Stimulated activated CD8-positive, alpha-beta memory T cell treated with anti-CD3 and anti-CD28 coated beads, Interleukin-15, amount 100 ng/mL, for 4 hours (primary cell): ENCODE measurements at places on chromosomes 2 and 18.

DNA sequence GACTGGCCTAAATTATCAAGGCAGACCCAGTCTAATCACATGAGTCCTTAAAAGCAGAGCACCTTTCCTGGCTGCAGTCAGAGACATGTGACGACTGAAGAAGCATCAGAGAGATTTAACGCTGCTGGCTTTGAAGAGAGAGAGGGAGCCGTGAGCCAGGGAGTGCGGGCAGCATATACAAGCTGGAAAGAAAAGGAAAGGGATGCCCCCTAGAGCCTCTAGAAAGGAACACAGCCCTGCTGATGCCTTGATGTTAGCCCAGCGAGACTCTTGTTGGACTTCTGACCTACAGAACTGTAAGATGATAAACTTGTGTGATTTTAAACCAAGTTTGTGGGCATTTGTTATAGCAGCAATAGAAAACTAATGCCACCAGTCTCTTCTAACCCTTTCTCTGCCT, 58.1 kb downstream of the HEATR5B start:
- DNase-seq: no peak

DNA sequence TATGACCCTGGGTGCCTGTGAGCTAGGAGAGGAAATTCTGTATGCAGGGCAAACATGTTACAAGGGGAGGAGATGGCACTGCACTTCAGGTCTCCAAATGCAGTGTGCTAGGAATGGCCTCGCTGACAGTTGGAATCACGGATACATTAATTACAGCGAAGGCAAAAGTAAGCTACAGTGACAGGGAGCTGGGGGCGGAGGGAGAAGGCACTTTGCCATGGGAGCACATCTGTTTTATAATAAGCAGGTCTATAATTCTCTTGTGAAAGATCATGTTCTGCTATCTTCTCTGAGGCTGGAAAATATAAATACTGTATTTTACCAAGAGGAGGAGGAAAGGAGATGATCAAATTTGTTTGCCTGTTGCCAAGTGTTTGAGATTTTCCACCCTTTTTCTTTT, 56.3 kb upstream of the FZD5 start:
- DNase-seq: no peak

DNA sequence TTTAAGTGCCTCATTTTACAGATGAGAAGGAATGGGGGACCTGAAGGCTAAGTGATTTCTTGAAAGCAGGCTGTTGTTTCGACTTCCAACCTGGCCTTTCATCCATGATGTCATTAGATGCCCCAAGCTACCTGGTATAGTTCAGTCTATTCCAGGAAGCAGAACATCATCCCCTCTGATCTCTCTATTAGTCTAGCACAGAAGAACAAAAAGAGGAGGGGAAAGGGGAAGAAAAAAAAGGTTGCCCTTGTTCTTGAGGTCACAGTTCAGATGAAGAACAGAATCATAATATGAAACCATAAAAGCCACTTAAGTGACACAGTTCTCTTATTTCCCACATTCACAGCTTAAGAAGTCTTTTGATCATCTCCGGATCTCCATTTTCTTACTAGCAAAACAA, 386.2 kb upstream of the HNRNPA3 start:
- DNase-seq: no peak

- DNase-seq: no peak
Observed at GRCh38 chr18:39796393-39796792, 2158.6 kb upstream of the PIK3C3 start.

- DNase-seq: no peak
Observed at GRCh38 chr2:26018184-26019055, 15.5 kb upstream of the RAB10 start.

GRCh38 chr18:28109781-28110560, 67.0 kb downstream of the CDH2 start:
- no peak for DNase-seq

DNA sequence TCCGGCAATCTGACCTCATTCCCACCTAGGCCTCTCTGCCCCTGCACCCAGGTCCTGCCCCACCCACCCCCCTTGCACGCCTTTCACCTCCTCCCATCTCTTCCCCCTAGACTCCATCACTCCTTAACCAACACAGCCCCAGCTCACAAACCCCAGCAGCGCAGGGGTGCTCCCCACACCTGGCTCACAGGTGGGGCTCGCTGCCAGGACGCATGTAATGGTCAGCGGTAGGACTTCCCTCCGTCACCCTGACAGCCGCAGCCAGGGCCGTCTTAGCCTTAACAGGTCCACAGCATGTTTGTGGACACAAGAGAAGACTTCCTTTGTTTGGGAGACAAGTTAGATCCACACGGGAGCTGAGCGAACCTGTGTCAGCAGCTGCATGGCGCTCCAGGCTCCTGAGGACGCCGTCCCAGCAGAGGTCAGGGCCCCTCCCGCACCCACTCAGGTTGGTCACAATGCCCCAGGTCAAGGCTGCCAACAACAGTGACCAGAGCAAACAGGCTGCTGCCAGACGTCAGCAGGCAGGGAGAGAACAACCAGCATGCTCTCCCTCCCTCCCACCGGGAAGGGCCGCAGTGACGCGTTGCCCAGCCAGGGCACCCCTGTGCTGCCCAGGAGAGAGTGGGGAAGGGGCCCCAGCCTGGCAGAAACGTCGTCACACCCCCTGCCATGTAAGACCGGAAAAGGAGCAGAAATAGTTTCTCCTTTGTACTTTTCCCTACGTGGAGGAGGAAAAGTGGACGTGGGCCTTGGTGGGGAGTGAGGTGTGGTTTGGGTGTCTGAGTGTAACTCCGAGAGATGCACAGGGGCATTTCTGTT, 68.0 kb downstream of the PXDN start:
- DNase-seq: no peak

DNA sequence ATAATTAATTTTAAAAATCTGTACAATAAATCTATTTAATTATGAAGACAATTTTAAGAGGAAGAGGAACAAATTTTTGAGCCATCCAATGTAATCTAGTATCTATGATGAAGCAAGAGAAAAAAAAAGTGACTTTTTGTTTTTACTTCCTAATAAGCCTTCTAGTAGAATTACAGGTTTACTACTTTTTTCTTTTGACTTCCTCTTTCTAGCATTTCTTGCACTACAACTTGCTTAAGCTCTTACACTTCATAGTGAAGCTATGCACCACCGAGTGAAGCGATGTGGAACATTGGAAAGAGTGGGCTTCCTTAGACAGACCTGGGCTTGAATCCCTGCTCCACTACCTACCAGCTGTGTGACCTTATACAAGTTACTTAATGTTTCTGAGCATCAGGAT, 2.1 kb downstream of the SERPINB2 start:
- no peak for DNase-seq

- no peak for DNase-seq
Observed at GRCh38 chr2:55231546-55232083, 478 bp downstream of the CLHC1 start.

GRCh38 chr2:4151521-4151920, 448.1 kb downstream of the DCDC2C start:
- no peak for DNase-seq

GRCh38 chr2:240200230-240201051, 60.0 kb upstream of the OTOS start:
- DNase-seq: no peak

DNA sequence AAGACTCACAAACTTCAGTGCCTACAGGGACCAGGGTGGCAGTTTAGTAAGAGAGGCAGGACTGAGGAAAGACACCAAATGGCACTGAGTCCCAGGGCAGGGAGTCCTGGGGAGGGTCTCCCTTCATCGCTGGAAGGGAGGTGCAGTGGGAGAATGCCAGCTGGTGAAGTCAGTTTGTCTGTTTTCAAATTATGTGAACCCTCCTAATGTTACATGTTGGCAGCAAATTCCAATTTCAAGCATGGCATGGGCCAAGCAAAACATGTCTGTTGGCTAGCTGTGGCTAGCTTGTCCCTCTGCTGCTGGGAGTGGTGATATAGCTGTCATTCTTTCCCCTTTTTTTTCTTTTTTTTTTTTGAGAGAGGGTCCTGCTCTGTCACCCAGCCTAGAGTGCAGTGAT, 55.9 kb upstream of the HAAO start:
- no peak for DNase-seq

GRCh38 chr18:62106271-62106670, 80.6 kb downstream of the PIGN start:
- DNase-seq: no peak

DNA sequence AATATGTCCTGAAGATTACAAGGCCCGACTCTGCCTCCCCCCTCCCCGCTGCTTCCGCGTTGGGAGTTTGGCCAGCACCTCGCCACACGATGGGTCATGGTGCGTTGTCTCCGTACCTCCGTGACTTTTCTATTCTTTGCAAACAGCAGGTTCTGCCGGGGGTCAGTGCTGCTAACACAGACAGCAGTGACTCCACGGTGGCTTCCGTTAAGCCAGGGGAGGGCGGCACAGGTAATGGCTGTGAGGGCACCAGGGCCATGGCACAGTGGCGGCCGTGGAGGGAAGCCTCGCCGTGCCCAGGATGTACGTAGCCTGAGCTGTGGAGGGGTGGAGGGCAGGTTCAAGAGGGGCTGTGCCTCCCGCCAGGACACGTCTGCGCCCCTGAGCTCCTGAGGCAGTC, 115.5 kb downstream of the NFATC1 start:
- DNase-seq: no peak

- no peak for DNase-seq
Observed at GRCh38 chr2:168189835-168190569, 57.4 kb downstream of the STK39 start.

DNA sequence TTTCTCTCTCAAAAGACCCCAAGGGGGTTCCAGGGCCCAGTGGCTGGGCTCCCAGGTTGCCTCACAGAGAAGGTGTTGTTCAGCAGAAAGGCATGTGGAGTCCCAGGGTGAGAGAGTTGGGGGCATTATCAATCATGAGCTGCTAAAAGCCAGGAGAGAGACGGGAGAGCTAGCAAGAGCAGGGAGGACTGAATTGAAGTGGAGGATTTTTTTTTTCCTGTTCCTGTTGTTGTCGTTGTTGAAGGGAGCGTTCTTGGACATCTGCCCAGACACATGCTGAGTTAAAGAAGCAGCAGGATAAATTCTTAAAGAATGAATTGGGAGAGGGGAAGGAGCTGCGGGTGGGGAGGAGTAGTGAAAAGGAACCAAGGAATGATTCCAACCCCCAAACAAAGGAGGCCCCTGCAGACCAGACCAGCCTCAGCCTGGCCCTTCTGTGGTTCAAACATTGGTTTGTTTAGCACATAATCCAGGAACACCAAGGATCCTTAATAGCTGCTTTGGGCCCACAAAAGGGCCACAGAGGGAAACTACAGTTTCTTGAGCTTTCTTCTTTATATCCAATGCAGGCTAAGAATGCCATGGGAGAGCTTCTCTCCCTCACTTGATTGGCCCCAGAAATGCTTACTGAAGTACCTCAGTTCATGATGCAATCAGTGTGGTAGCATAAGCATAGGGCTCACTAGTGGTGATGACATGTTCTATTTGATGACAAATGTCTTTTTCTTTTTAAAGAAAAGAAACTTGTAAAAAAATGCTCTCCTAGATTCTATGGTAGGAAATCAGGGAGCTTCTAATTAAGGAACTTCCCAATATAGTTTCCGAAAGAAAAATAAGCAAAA, 146.0 kb downstream of the SETBP1 start:
- no peak for DNase-seq

DNA sequence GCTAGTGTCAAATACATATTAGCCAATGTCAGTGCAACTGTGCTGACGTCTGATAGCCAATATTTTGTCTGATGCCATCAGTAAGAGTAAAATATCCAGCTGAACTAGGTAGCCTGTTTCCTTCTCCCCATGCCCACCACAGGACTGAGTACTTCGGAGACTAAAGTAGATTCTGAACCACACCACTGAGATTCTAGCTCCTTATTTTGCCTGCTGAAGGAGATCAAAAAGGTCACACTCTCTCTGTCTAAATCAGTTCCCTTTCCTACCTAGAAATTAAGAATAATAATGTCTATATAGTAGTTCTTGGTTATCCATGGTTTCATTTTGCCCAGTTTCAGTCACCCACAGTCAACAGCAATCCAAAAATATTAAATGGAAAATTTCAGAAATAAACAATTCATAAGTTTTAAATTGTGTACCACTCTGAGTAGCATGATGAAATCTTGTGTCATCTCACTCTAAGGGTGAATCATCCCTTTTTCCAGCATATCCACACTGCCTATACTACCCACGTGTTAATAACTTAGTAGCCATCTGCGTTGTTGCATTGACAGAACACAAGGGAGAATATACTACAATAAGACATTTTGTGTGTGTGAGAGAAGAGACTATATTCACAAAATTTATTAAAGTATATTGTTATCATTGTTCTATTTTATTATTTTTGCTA, 1043.3 kb upstream of the PIK3C3 start:
- DNase-seq: no peak

- no peak for DNase-seq
Observed at GRCh38 chr2:232647261-232647660, 13.9 kb downstream of the EFHD1 start.

DNA sequence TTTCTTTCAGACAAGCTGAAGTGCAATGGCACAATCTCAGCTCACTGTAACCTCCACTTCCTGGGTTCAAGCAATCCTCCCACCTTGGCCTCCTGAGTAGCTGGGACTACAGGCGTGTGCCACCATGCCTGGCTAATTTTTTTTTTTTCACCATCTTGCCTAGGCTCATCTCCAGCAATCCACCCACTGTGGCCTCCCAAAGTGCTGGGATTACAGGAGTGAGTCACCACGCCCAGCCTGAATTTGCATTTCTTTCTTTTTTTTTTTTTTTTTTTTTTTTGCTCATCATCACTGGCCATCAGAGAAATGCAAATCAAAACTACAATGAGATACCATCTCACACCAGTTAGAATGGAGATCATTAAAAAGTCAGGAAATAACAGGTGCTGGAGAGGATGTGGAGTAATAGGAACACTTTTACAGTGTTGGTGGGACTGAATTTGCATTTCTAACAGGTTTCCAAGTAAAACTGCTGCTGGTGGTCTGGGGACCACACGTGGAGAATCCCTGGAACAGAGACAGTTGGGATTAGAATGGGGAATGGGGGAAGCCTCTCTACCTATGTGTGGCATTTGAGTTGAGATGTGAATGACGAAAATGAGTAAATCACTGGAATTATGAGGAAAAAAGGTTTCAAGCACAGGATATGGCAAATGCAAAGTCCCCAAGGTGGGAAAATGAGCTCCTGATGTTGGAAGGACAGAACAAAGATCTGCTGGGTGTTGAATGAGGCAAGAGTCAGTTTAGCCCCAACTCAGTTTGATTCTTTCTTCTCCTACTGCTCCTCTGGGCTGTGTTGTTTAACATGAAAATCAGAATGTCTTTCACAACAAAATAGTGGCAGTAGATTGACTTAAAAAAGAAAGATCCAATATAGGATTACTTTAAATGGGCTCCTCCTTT, 88.8 kb upstream of the MAP4K4 start:
- DNase-seq: no peak

GRCh38 chr2:69641887-69642708, 1.4 kb downstream of the AAK1 start:
- DNase-seq: no peak

DNA sequence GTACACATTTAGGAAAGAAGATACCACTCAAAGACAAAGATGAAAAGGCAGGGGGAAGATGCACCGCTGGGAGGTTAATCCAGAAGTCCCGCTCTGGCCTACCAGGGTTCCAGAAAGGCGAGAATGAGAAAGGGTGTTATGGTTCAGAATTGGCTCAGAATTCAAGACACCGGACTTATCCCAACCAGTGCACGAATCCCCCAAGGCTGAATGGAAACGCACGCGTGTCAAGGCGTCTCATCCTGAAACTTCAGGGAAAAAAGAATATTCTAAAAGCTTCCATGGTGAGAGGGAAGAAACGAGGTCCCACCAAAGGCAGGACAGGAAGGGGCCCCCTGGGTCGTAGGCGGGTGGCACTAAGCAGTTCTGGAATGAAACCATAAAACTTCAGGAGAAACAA, 71.9 kb downstream of the SLC66A2 start:
- DNase-seq: no peak

- no peak for DNase-seq
Observed at GRCh38 chr2:119531292-119531691, 7.0 kb upstream of the SCTR start.

- no peak for DNase-seq
Observed at GRCh38 chr2:213420828-213421385, 136.6 kb downstream of the SPAG16 start.
